Stimulated activated CD8-positive, alpha-beta memory T cell treated with anti-CD3 and anti-CD28 coated beads, Interleukin-15, amount 100 ng/mL, for 4 hours (primary cell): ENCODE measurements at places on chromosomes 12 and 14.

DNA sequence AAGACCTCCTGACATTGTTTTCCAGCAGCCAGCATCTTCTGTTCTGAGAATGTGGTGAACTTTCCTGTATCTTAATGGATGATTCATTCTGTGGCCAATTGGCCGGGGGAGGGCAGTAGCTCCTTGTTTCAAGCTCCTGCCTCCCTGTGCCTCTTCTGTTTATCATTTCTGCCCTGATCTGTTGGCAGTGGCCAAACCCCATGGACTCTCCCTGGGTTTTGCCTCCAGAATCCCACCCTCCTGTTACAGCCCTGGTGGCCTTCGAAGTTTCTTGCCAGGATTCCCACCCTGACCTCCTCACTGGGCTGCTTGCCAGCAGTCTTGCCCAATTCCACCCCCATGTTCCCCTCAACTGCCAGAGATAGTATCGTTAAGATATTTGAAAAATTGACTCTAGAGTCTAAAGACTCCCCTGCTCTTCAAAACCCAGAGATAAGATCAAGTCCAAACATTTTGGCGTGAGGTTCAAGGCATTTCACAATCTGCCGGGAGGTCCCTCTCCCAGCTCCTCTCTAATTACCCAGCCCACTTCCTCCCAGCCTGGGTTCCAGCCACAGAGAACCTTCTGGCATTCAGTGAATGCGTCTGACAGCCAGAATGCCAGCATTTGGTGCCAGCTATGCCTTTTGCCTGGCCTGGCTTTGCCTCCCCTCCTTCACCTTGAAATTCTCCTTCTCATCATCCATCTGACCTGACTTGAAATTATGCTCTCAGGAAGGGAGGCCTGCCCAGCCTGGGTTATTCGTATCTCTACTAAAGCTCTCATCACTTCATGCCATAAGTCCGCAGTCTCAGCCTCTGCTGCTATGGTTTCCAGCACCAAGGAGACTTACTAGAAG is 37.7 kb upstream of the TXNRD1 start:
- no peak for DNase-seq

- DNase-seq, result no peak
Measured at GRCh38 chr12:111643427-111643826, 42.3 kb downstream of the BRAP start.

- DNase-seq, result no peak
Measured at GRCh38 chr14:55389330-55389729, 22.3 kb downstream of the ATG14 start.

- no peak for DNase-seq
Measured at GRCh38 chr14:37589715-37590427, 5.2 kb downstream of the FOXA1 start.

GRCh38 chr14:73833530-73834260 is 17.9 kb upstream of the PTGR2 start:
- no peak for DNase-seq

- no peak for DNase-seq
Measured at GRCh38 chr12:9784816-9785215, 24.1 kb upstream of the CD69 start.

GRCh38 chr14:100081997-100082625 is 16.9 kb downstream of the EVL start:
- no peak for DNase-seq

DNA sequence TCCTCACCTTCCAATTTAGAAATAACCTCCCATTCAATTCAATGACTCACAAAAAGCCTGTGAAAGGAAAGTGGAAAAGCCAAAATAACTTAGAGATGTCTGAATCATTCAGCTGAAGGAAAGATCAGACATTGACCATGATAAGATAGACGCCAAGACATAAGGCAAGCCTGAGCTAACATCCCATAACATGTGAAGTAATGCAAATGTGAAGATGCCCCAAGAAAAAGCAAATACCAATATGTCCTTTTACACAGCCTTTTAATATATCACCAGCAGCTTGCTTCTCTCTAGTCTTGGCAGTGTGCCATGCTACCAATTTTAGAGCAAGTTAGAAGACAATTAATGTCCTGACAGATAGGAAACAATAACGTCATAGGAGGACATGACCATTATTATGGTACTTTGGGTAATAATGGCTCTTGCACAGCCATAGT is 2.4 kb upstream of the NUMB start:
- no peak for DNase-seq

- DNase-seq, result no peak
Measured at GRCh38 chr12:12934556-12934955, 17.4 kb downstream of the GPRC5D start.

DNA sequence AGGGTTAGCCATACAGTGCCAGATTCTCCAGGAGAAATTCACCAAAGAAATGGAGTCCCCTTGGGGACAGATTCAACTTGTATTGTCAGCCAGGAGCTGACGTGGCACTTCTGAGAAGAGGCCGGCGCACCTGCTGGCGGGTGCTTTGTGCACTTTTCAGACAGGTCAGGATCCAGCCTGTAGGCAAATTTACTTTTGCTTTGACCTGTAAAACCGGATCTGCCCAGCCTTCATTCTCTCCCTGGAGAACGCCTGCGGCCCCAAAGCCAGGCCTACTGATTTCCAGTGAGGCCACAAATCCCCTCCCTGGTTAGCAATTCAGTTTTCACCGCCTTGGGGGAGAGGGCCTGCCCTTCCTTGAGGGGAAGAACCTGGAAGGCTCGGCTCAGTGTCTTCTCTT is 17.4 kb downstream of the P2RX4 start:
- DNase-seq, result no peak

GRCh38 chr12:82838131-82838551 is 151.4 kb downstream of the TMTC2 start:
- DNase-seq, result no peak

GRCh38 chr12:3313675-3314663 is 177.0 kb upstream of the PRMT8 start:
- DNase-seq, result no peak

GRCh38 chr12:29110506-29111442 is 38.3 kb upstream of the FAR2 start:
- DNase-seq, result no peak

DNA sequence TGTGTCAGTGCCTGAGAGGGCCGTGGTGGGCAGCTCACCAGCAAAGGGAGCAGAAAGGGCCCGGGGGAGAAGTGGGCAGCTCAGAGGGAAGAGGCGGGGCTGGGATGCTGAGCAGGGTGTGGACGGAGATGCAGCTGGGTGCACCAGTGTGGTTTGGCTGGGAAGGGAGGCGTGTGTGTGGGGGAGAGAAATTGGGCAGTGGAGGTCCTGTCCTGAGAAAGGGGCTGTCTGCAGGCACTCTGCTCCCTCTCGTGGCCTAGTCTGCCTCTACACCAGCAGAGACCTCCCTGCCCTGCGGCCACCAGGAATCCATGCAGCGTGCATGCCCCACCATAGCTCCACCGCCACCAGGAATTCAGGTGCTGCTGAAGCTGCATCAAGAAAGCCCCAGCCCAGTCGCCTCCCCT is 6.4 kb downstream of the TMEM121 start:
- no peak for DNase-seq

DNA sequence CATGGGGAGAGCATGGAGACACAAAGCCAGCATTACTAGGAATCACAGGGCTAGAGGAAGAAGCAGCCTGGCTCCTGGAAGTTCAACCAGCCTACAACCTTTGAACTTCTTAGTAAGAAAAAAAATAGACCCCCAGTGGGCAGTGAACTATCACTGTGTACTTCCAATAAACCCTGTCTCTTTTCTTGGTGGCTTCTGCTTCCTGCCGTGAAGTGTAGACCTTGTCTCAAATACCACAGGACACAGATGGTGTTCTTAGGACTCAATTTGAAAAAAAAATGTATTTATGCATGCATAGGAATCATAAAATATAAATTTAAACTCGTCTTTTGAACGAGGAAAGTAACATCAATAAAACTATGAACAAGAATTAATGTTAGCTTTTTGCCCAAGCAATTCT is 3.6 kb upstream of the PTGER2 start:
- DNase-seq, result no peak

GRCh38 chr12:114506651-114507050 is 100.7 kb upstream of the TBX5 start:
- DNase-seq, result no peak

GRCh38 chr12:88419794-88420193 is 160.5 kb downstream of the KITLG start:
- DNase-seq, result no peak

DNA sequence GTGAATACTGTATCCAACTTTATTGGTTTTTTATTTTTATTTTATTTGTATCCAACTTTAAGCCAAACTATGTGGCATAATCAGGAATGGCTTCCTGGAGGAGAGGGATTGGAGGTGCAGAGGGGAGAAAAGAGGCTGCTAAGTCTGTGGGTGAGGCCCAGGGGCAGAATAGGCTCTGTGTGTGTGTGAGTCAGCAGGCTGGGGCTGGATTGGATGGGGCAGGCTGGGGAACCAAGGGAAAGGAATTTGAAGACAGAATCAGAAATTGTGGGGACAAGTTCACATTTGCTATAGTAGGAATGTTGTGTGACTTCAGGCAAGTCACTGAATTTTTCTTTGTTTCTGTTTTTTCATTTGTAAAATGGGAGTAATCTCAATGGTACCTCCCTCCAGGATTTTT is 12.8 kb upstream of the RILPL1 start:
- DNase-seq, result no peak

- no peak for DNase-seq
Measured at GRCh38 chr14:85529803-85530574, at the start of gene FLRT2. TSS of gene FLRT2 (plus strand) at chr14:85530144. CDS start at chr14:85621515, 91,371 bp downstream.

GRCh38 chr12:131671871-131672270 is 39.0 kb upstream of the SFSWAP start:
- no peak for DNase-seq

- no peak for DNase-seq
Measured at GRCh38 chr14:23373041-23373440, 432 bp downstream of the IL25 start.

DNA sequence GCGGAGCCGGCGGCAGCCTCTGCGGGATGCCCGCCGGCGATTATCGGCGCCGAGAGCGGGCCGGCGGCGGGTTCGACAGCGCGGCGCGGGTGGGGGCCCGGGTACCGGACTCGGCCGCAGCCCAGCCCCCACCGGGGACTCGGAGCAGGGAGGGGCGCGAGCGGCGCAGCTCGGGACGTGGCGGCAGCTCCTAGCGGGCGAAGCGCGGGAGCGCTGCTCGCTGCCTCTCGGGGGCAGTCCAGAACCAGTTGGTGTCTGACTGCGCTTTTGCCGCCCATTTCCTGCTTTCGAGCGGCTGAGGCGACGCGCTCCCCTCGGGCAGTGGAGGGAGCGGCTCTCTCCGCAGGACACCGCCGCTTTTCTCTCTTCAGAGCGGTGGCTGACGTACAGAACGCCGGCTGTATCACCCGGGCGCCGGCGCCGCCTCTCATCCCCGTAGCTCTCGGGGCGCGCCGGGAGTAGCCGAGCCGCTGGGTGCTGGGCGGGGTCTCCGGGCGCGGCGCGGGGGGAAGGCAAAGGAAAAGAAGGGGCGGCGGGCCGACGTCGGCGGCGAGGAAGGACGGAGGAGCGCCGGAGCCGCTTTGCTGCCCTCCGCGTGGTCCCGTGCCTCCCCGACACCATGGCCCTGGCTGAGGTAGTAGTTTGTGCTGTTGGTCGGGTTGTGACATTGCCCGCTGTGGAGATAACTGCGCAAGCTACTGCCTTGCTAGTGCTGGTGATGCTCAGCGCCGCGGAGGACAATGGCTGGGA is 136.6 kb downstream of the MON2 start:
- DNase-seq, result peak; percentile 70

DNA sequence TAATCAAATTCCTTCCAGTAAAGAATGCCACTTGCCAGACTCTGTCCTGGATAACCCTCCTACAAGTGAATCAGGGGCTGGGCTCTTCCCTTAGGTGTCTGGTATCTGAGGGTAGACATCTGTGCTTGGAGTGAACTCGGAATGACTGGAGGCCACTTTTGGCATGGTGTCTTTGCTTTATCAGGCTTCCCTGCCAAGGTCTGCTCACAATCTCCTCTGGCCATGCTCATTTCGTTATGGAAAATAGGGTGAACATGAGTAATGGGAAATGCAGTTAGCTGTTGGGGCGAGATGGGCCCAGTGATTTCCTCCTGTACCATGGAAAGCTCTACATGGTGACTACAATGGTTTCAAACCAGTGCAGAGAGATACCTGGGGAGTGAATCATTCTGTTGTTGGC is 212.9 kb downstream of the NRXN3 start:
- no peak for DNase-seq

- no peak for DNase-seq
Measured at GRCh38 chr14:37592482-37593408, 2.3 kb downstream of the FOXA1 start.

DNA sequence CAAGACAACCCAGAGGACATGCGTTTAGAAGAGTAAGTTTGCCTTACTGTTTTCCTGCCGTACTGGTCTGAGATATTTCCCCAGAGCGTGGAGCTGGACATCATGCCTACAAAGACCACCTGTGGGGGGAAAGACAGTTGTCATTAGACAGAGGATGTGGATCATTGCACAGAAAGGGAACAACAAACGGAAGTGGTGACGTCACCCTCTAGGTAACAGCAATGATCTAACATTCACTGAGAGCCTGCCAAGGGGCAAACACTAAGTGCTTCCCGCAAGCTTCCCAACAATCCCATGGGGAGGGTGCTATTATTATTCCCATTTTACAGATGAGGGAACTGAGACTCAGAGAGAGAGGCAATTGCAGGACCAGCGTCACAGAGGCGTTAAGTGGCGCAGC is 48.5 kb downstream of the SVOP start:
- no peak for DNase-seq

- no peak for DNase-seq
Measured at GRCh38 chr14:100199240-100199860, 39.6 kb upstream of the YY1 start.

DNA sequence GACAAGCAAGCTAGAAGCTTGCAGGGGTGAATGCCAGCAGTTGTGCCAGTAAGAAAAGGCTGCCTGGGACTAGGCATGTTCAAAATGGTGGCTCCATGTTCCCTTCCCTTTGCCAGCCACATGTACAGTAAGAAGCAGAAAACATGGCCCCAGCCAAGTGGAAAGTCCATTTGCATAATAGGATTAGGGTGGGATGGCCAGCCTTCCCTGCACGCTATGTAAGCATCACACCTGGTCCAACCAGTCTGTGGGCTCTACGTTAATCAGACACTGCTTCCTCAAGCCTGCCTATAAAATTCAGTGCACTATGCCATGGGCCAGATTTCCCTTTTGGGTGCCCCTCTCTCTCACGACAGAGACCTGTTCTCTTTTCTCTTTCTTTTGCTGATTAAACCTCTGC is 288.4 kb downstream of the GXYLT1 start:
- DNase-seq, result no peak
